ENCODE measurements at places on chromosomes 11 and 22.

GRCh38 chr11:8281266-8281665 lies 17.6 kb upstream of the LMO1 start:
- DNase-seq = no peak

GRCh38 chr22:40603088-40603605 lies 33.4 kb downstream of the MRTFA start:
- no peak for DNase-seq

GRCh38 chr11:32344946-32345345 lies 90.4 kb downstream of the WT1 start:
- no peak for DNase-seq

DNA sequence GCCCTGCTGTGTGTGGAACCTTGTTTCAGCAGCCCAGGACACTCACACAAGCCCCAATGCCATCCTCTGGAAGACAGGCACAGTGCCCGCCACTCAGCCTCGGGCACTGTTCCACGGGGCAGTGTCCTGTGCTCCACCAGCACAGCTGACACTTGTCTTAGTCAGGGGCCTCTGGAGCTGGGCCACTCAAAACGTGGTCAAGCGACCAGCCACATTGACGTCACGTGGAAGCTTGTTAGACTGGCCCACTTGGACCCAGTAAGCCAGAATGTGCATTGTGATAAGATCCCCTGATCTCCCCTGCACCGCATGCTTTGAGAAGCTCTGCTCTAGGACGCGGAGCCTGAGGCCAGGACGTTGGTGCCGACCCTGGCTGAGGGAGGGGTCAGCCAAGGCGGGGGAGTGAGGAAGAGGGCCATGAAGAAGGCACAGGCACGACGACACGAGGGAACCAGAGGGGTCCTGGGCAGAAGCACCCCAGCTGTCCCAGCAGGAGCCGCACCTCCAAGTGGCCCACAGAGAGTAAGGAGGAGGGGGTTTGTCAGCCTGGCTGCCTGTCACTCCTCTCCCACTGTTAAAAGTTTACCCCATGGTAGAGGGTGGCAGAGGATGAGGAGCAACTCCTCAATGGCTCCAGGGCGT lies 64.6 kb downstream of the LINC01488 start:
- no peak for DNase-seq

- peak; percentile 18 for DNase-seq
Observed at GRCh38 chr11:3609416-3610265, 32.2 kb downstream of the ART5 start.

- DNase-seq = no peak
Observed at GRCh38 chr22:39839204-39839603, 54.4 kb downstream of the ENTHD1 start.

GRCh38 chr11:119015054-119015611 lies 3.0 kb downstream of the RPS25 start:
- no peak for DNase-seq

- DNase-seq = no peak
Observed at GRCh38 chr11:60847281-60847680, 5.4 kb downstream of the CCDC86 start.

- no peak for DNase-seq
Observed at GRCh38 chr22:40121461-40121860, 56.3 kb upstream of the TNRC6B start.

GRCh38 chr11:72141066-72141465 lies 5.5 kb downstream of the FOLR3 start:
- no peak for DNase-seq

DNA sequence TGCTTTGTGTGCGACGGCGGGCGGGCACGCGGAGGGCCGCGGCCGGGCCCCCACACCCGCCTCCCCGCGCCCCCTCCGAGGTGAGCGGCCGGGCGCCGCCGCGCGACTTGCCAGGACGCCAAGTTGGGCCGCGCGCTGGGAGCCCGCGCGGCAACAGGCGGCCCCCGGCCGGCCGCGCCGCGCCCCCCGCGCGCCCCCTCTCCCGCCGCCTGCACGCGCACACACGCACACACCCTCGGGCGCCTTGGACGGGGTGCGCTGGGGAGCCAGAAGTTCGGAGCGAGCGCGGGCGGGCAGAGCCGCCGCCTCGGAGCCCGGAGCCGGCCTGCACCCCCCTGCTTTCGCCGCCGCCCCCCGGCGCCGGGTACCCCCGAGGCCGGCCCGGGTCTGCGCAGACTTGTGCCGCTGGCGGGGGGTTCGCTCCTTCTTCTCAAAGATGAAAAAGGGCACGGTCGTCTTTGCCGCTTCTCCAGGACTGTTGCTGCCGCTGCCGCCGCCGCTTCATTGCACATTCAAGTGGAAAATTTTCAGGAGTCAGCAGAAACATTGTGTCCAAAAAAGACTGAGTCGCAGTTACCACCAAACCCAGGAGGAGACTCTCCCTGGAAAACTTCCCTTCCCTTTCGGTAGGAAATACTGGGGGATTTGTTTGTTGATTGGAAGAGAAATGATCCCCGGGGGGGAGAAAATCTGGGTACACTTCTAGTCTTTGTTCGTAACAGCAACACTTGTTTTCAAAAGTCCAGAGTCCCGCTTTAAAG lies 895 bp downstream of the TEAD1 start:
- no peak for DNase-seq

- DNase-seq = no peak
Observed at GRCh38 chr22:31748490-31748889, 1.4 kb downstream of the PRR14L start.

DNA sequence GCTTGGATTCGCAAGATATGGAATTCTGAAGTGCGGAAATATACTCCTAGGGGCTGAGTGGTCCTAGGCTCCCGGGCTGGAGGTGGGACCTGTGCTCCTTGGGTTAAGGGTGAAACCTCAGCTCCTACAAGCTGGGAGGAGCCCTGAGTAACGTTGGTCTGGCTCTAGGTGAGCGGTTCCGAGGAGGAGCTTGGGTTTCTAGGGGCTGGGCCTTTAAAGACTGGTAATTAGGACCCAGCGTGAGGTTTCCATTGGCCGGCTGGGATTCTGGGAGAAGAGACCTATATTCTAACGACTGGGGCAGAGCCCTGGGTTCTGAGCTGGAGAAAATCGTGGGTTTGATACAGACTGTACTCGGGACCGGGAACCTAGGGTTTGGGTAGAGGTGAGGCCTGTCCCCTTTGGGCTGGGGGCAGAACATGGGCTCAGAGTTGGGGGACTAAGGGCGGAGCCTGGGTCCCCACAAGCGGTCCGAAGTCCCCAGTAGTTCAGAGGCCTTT lies 882 bp upstream of the MAP4K2 start:
- DNase-seq = no peak

DNA sequence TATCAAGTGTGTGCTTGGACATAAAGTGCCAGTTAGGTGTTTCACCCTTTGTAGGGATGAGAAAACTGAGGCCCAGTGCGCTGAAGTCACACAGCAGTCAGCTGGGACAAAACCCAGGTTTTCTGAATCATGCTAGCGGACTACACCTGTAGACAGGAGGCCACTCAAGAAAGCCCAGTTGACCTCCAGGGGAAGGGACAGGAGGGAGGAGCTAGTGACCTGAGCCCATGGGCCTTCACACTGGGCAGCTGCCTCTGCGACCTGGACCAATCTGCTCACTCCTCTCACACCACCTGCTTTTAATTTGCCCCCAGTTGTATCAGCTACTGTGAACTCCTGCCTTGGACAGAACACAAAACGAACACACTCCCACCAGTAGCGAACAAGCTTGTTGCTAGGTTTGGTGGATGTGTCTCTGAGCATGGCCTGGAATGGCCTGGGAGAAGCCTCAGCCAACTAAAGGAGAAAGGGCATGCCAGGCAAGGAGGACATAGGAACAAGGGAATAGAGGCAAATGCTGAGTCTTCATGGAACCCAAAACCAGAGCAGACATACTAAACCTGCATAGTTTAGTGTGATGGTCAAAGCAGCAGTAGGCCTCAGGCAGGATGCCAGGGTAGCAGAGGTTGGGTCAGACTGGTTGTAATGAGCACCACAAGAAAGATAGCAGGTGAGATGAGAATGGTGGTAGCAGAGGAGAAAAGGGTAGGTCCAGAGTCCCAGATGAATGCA lies 7.2 kb downstream of the LMO1 start:
- DNase-seq = no peak

DNA sequence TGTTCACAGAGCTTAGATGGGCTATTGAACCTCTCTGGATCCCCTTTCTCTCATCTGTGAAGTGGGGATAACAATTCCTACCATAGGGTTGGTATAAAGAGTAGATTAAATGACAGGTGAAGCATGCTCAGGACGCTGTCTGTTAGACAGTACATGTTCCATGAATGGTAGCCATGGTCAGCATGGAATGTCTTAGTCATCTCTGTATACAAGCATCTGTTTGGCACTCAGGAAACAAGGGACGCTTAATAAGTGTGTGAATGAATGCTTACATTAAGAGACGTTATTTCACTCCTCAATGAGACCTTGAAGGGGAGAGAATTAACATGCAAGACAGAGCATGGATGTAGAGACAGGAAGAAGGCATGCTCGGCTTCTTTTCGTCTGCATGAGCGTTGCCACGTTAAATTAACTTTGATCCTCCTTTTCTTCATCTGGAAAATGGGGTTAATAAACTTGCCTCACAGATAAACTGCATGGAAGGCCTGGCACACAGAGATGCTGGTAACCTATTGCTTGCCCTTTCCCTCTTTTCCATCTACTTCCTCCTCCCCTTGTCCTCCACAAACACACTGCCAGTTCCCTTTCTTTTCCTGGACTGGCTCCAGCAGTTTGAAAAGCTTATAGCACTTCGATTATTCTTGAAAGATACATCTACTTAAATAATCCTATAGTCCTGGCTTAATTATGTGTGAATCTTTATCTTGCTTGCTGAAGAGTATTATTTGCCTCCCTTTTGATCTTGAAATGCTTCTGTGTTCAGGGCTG lies 267.2 kb upstream of the MTNR1B start:
- no peak for DNase-seq

DNA sequence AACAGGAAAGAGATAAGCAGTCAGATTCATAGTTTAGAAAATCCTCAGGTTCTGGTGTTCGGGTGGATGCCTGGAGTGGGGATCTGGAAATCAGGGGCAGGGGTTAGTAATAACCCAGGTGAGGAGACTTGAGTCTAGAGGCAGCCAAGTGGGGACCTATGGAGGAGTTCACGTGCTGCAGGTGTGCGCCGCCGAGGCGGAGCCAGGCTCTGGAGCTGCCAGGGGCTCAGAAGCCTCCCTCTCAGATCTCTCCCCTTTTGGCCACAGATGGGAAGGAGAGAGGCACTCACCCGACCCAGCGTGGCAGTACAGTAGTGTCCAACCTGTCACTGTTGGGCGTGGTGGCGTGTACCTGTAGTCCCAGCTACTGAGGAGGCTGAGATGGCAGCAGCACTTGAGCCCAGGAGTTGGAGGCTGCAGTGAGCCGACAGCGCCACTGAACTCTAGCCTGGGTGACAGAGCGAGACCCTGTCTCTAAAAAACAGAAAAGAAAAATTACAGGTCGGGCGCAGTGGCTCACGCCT lies 27.5 kb downstream of the TXN2 start:
- no peak for DNase-seq

DNA sequence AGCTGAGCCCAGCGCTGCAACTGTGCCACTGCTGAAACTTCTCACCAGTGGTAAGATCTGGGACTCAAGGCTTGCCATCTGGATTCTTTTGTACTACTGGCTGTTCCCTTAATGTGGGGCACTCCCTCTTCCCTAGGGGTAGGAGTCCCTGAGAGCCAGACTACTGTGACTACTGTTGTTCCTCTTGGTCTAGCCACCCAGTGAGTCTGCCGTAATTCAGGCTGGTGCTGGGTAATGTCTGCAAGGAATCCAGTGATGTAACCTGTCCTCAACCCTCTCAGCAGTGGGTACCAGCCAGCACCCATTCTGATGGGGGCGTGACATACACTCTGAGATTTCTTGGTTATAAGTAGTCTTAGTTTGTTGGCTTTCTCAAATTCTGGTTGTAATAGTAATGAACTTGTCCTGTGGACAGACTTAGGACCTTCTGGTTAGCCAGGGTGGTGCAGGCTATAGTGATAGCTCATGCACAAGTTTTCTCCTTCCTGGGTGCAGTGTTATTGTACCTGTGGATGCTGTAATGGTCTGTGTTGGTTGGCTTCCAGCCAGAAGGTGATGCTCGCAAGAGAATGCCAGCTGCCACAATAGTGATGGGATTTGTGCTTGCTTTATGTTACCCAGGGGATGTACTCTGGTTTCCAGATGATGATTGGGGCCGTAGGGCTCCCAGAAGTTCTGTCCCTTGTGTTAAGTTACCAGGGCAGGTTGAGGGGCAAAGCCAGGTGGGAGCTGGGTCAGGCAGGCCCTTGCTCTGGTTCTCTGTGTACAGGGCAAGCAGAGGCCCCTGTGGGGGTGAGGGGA lies 65.5 kb downstream of the ARHGAP42 start:
- no peak for DNase-seq

GRCh38 chr22:43281394-43281793 lies 61.8 kb downstream of the SCUBE1 start:
- no peak for DNase-seq

DNA sequence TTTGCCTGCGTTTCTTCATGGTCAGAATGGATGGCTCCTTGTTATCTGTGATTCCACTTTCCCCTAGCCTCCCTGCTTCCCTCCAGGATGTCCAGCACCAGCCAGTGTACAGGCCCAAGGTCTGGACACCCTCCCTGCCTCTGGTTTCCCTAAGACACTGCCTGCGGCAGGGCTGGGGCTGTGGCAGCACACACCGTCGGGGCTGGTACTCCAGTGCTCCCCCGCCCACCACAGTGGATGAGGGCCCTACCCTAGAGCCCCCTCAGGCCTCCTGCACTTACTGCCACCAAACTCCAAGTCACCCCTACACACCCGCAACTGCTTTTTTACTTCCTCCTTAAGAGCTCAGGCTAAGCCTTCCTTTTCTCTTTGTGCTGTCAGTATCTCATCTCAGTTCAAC lies 28.9 kb downstream of the ZNF214 start:
- DNase-seq = no peak

DNA sequence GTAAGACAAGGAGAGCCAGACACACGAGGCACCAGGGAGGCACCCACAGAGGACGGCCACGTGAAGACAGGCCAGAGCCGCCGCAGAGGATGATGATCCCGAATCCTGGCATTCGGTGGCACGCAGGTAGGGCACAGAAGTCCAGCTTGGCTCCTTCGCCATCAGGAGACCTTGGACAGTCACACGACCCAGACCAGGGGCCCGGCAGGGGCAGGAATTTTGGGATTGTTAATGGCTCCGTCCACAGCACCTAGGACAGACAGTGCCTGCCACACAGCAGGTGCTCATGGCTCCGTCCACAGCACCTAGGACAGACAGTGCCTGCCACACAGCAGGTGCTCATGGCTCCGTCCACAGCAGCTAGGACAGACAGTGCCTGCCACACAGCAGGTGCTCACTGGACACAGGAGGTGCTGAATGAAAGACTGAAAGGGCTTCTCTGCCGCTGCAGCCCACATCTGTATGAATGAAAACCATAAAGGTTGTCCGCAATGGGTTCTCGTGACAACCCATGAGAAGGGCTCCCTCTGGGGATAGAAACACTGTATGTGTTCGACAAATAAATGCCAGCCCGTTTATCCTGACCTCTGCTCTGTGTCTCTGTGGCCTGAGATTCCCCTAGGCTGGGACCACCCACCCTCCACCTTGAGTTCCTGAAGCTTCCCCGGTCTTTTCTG lies 341.6 kb downstream of the CTTN start:
- no peak for DNase-seq

GRCh38 chr11:8357505-8357888 lies 93.8 kb upstream of the LMO1 start:
- no peak for DNase-seq

Measured in GM18507 (cell line).